ENCODE measurements at places on chromosomes 5 and 9.

DNA sequence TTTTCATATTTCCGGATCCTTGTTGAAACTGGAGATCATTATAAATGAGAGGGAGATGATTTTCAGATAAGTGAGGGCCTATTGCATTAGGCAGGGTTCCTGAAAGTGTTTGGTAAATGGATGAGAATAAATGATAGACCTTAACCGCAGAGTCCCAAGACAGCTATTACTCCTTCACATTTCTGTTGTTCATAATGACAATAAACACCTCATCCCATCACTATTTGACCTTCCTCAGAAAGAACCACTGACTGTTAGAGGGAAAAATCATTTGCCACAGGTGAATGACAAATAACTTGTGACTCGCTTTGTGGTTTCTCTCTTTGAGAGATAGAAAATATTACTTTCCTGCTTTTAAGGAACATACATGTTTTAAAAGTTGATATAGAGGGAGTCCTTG is 47.3 kb upstream of the TRMT10B start:
- DNase-seq: no peak

DNA sequence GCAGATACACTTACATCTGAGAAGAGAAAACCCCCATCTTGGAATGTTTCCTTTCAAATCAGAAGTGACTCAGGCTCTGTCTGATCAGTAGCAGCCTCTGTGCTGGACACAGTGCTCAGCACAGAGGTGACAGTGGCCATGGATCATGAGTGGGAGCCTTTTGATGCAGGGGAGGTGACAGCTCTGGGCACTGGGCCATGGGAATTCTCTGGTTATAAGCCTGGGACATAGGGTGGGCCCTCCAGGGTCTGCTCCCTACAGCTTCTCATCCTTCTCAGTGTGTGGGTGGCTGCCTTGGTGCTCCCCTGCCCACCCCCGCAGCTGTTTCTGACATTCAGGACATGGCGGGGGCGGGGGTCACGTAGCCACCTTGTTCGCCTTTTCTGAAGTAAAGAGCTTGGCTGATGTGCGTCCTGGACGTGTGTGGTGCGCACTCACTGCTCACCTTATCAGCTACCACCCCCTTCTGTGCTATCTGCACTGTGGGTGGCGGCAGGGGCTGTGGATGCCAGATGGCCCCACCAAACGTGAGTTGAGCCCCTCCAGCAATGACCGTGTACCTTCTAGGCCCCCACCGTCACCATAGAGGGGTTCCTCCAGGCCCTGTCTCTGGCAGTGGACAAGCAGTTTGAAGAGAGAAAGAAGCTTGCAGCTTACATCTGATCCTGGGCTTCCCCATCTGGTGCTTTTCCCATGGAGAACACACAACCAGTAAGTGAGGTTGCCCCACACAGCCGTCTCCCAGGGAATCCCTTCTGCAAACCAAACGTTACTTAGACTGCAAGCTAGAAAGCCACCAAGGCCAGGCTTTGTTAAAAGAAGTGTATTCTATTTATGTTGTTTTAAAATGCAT is 24.0 kb downstream of the TRIP13 start:
- no peak for DNase-seq

GRCh38 chr9:22356985-22357384 is 89.6 kb upstream of the DMRTA1 start:
- DNase-seq: no peak

- DNase-seq: no peak
Observed at GRCh38 chr5:26012078-26012477, 1026.3 kb downstream of the CDH9 start.

DNA sequence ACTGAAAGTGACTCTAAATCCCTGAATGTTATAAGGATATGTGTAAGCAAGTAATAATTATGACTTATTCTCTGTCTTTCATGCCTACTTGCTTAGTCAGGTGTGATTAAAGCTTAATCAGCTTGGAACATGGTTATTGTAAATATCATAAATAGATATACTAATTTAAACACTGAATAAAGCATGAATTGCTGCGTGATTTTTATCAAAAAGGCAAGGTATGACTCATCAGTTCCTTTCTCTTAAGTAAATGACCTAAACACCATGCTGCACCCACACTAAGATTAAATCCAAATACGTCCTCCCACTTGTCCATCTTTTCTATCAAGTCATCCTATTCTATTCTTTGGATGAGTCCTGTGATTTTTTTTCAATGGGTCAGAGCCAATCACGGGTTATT is 124.6 kb upstream of the MTAP start:
- DNase-seq: no peak

- no peak for DNase-seq
Observed at GRCh38 chr5:157874861-157875260, 15.9 kb upstream of the CLINT1 start.

DNA sequence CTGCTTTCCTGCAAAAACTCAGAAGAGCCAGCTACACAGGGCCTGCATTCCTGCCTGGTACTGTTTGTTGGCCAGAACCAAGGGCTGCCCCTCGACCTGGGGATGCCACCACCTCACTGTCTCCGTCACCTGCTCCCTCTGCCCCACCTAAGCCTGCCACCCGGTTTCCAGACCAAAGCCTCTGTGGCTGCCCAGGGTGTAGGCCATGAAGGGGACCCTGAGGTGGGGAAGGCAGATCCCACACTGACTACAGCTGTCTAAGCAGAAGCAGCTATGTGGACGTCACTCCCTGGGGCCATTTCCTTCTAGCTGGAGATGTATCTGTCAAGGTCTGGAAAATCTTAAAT is 35.8 kb downstream of the RASGEF1C start:
- DNase-seq: no peak

DNA sequence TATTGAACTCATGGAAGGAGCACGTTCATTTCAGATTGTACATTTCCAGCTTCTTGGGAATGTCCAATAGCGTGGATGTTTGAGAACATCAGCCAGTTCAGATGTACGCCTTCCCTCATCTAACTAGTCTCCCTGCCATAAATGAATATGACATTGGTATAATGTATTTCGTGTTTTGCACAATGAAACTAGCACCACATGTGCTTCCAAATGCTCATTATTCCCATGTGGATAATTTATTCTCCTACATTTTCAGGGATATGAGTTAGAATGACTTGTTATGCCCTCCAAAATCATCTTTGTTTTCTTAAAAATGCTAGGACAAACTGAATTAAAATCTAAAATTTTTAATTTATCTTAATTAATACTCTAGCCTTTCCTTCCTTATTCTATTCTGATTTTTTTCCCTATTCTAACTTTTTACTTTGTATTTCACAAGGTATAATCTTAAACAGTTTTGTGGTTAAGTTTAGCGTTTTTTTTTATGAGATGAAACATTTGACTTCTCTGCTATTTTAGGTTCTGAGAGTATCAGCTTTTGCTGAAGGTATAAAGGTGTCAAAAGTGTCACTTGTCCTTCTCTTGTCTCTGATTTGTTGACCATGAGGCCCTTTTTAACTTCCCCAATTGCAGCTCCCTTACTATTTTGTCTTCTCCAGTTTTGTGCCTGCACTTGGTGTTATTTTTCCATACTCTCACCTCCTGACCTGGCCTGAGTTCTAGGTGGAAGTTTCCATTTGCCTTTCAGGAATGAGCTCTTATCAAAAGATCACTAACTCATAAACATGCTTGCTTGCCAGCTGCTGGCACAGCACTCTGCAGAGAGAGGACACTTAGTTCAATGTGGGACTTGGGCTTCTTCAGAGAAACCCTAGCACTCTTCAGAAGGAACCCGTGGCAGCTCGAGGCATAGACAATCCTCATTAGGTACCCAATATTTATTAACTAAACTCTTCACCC is 106.8 kb downstream of the FRMD3 start:
- DNase-seq: no peak

- DNase-seq: no peak
Observed at GRCh38 chr9:129442803-129443511, 177.9 kb downstream of the C9orf50 start.

- DNase-seq: no peak
Observed at GRCh38 chr9:19642256-19642655, 146.6 kb downstream of the SLC24A2 start.

DNA sequence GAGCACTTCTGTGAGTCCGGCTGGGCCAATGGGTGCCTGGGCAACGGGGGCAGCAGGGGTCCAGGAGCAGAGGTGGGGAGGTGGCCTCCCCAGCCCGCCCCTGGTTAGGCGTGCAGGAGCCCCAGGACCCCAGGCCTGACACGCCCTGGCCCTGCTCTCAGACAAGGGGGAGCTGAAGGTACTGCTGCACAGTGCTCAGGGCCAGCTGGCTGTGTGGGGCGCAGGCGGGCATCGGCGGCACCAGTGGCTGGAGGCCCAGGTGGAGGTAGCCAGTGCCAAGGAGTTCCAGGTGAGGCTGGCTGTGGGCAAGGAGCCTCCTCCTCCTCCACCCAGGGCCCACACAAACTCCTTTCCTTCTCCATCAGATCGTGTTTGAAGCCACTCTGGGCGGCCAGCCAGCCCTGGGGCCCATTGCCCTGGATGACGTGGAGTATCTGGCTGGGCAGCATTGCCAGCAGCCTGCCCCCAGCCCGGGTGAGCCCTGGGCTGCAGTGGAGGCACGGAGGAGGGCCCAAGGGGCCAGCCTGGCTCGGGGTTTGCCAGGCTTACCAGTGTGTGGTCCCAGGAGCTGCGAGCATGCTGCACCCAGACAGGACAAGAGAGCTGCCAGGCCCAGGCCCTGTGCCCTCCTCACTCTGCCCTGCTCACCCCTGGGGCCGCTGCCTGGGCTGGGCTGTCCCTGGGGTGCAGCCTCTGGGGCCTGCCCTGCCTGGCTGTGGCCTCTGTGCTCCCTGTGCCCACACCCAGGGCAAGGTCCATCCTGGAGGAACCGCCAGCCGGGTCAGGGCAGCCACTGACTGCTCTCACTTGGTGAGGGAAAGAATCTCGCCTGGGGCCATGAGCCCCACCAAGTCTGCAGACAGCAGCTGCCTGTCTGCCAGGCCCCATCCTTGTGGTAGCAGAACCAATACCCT is 7.0 kb downstream of the MAMDC4 start:
- DNase-seq: no peak

GRCh38 chr5:50995285-50995942 is 329.0 kb downstream of the PARP8 start:
- no peak for DNase-seq

DNA sequence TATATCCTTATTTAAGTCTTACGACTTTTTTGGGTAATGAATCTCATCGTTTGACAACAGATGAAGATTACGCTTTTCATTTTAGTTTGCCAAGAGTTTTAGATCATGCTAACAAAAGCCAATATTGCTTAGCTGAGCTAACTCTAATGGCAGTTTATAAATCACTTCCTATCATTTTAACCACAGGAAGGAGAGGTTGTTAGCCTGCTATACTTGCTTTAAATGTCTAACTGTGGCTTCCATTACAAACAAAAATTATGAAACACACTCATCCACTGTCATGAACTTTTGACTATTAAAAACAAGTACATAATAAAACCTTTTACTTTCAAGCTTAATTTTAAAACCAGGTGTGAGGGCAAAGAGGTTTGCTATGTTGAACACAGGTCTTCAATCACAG is 53.7 kb upstream of the ANKH start:
- no peak for DNase-seq

DNA sequence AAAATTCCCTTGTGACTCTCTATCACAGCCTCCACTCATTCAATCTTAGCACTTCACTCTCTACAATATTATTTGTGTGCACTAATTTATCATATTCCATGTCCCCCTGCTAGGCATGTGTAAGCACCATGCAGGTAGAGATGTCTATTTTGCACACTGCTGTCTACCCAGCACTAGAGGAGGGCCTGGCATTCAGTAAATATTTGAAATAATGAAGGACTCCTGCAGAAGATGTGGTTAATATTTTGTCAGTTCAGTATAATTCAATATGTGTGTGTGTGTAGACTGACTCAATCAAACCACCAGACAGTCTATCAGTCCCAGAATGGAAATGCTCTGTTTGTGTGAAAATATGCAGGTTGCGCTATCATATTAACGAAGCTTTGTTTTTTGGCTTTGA is 313.6 kb upstream of the CDH6 start:
- DNase-seq: no peak

GRCh38 chr5:13919786-13920185 is 24.7 kb downstream of the DNAH5 start:
- no peak for DNase-seq

- DNase-seq: no peak
Observed at GRCh38 chr5:31328040-31328733, 134.7 kb downstream of the CDH6 start.

GRCh38 chr9:72930828-72931227 is 22.0 kb downstream of the ALDH1A1 start:
- DNase-seq: no peak

GRCh38 chr5:143130613-143131305 is 272.7 kb downstream of the NR3C1 start:
- DNase-seq: no peak

DNA sequence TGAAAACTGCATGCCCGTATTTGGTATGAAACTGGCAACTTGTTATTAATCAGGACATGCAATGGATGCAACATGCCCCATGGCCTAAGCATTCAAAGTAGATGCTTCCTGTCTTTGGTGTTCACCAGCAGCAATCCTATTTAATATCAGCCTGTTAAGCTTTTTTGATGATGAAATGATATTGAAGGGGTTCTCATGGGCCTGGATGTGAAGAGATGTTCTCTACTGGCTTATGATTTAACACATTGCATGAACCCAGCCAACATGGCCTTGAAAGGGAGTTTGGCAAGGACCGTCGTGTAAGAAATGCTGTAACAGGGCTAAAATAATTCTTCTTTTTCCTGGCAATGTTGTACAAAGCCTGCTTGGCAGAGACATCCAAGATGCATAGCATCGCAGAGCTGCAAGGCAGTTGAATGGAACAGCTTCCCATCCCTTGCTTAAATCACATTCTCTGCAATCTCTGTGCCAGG is 111.2 kb downstream of the SMARCA2 start:
- no peak for DNase-seq

DNA sequence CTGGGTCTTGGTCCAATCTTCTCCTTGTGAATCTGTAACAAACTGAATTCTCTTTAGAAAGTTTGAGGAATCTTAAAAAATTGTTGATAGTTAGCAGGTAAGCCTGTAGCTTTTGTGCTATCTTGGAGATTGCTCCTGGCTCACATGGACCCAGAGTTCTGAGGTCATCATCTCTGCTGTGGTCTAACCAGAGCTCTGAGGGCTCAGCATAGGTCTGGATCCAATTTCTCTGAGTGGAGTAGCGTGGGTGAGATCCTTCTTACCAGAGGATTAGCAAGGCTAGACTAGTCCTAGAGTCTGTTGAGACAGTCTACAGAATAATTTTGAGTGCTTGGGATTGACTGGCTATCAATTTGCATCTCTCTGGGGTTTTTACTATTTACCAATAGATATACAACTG is 60.5 kb upstream of the IL6ST start:
- DNase-seq: no peak
